NCI-H460 (cell line): ENCODE measurements at places on chromosomes 5 and 9.

- DNase-seq: peak; percentile 79
Observed at GRCh38 chr5:55226027-55226933, 835 bp downstream of the MCIDAS start.

DNA sequence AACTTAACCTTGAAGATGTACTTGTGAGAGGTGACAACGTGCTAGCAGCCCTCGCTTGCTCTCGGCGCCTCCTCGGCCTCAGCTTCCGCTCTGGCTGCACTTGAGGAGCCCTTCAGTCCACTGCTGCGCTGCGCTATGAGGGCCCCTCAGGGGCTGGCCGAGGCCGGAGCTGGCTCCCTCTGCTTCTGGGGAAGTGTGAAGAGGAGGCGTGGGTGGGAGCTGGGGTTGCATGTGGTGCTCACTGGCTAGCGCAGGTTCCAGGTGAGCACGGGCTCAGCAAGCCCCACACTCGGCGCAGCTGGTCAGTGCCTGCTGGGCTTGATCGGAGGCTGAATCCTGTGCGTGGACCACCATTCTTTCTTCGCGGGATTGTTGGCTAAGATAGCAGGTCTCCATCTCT is 166.1 kb downstream of the MRPS30 start:
- DNase-seq: no peak

- DNase-seq: no peak
Observed at GRCh38 chr5:133370036-133370831, 242.1 kb downstream of the FSTL4 start.

- DNase-seq: no peak
Observed at GRCh38 chr9:15867988-15868387, 315.1 kb downstream of the CCDC171 start.

GRCh38 chr5:13339093-13339492 is 605.4 kb downstream of the DNAH5 start:
- no peak for DNase-seq

DNA sequence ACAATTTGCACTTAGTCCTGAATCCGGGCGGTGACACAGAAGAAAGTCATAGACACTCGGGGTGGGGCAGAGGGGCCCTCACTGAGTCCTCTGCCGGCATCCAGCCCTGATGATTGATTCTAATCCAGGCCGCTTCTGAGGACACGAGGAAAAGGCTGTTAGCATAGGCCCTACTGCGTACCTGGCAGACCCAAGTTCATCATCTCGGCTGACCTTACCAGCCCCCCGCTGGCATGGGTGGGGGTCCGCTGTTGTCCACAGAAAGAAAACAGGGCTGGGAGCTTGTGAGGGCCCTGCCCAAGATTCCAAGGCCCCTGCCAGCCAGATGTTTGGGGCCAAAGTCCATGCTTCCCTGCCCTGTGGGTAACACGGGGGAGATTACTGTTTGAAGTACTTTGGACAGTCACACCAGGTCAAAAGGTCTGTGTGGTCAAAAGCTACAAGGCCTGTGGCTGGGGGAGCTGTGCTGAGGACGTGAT is 24.5 kb downstream of the ERGIC1 start:
- DNase-seq: no peak

GRCh38 chr5:133859073-133859472 is 109.4 kb downstream of the C5orf15 start:
- no peak for DNase-seq

- DNase-seq: no peak
Observed at GRCh38 chr5:132753135-132753987, 6.1 kb downstream of the CCNI2 start.

- no peak for DNase-seq
Observed at GRCh38 chr5:61120534-61120933, 41.7 kb downstream of the SMIM15 start.

DNA sequence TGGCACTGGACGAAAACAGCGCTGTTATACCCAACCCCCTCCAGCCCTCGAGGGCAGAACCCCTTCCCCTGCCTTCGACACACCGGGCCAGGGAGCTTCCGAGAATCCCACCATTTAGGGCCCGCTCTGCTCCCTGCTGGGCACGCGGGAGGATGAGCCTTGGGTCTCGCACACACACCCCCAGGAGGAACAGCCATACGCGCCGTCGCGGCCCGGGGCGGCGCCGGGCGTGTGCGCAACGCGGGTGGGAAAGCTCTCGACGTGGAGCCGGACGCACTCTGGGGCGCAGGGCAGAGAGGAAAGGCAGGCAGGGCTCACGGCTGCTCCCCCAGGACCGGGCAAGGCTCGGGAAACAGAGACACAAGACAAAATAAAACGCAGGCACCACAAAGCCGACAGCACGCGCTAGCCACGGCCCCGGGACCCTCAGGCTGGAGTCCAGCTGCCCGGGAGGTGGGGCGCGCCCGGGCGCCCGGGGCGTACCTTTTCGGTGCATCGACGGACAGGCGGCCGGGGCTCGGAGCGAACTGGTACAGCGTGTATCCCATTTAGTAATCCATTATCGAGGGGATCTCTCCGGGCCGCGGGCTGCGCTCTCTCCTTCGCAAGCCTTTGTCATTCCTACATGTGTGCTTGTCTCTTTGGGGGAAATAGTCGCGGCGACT is 789 bp downstream of the SEMA6A start:
- DNase-seq: no peak

DNA sequence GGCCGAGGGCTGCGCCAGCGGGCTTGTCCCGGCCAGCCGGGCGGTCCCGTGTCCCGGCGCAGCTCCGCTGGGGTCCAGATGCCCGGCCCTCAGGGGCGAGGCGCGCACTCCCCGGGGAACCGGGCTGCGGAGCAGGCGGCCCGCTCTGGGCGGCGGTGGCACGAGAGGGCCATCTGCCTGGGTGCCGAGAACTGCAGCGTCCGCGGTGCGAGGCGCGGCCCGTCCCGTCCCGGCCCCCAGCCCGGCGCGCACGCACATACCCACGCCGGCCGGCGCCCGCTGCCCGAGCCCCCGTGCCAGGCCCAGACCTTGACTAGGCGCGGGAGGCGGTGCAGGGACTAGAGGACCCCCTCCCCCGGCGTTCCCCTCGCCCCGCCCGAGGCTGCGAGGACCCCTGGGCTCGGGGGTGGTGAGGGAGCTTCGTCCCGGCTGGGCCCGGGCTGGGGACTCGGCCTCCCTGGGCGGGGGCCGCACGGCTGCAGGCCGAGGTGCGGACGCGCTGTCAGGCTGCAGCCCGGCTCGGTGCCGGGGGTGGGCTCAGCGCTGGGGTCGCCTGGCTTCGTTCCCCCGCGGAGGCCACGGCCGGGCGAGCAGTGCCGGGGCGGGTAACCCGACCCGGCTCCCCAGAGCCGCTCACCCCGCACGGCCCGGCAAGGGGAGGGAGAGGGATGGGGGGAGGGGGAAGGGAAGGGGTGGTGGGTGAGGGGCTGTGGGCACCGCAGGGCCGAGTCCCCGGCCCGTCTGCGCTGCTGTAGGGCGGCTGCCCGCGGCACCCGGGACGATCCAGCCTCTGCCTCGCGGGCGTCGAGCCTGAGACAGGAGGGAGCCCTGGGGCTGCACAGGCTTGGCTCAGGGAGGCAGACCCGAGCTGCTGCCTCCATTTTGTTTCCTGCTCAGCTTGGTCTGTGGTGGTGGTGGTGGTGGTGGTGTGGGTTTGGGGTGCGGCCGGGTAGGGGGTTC is 1.2 kb upstream of the NSD1 start:
- DNase-seq: no peak

GRCh38 chr9:29322240-29322639 is 1749.0 kb upstream of the C9orf72 start:
- DNase-seq: no peak

- DNase-seq: no peak
Observed at GRCh38 chr9:3977614-3978112, 322.2 kb downstream of the GLIS3 start.

DNA sequence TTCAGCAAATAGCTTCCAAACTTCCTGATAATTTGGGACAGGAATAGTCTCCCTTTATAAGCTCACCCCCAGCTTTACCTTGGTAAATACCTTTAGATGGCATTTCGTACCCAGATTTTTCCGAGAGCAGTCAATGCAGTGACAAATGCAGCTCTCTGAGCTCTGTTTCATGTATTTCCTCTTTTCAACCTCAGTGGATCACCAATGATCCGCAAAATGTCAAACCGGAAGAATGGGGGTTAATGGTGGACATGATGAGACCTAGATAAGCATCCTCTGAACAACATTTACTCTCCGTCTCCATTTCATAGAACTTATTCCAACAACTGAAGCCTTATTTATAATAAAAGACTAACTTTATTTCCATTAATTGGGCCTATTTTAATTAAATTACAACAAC is 227.3 kb downstream of the MCTP1 start:
- DNase-seq: no peak

- no peak for DNase-seq
Observed at GRCh38 chr5:153222936-153223335, 267.5 kb upstream of the GRIA1 start.

DNA sequence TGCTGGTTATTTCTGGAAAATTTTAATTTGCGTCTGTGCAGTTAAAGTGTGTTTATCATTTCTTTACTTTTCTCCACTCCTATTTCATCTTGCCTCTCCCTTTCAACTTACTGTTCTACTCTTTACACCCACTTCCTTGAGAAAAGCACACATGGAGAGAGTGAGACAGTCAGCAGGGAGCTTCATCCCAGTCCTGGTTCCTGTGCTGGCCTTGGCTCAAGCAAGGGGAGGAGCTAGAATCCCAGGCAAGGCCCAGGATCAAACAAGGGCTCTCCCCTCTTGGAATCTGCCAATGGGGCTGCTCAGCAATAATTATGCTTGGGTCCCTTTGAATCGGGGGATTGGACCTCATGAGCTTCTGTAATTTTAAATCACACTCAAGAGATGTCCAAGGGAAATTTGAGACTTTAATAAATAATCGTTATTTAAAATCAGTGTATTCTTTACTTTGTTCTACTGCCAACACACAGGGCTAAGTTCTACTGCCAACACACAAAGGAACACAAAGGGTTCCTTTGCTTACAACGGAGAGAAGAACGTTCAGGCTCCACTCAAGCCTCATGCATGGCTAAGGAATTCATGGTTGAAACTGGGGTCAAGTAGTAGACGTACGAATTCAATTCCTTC is 439.3 kb upstream of the DAB2 start:
- DNase-seq: no peak

GRCh38 chr5:176750144-176750543 is 60.2 kb upstream of the UNC5A start:
- DNase-seq: no peak

GRCh38 chr5:173573126-173573960 is 43.1 kb downstream of the BOD1 start:
- DNase-seq: peak; percentile 66

GRCh38 chr5:90054612-90055011 is 354.9 kb downstream of the CETN3 start:
- DNase-seq: no peak

GRCh38 chr5:170581211-170581610 is 77.4 kb downstream of the KCNIP1 start:
- no peak for DNase-seq

DNA sequence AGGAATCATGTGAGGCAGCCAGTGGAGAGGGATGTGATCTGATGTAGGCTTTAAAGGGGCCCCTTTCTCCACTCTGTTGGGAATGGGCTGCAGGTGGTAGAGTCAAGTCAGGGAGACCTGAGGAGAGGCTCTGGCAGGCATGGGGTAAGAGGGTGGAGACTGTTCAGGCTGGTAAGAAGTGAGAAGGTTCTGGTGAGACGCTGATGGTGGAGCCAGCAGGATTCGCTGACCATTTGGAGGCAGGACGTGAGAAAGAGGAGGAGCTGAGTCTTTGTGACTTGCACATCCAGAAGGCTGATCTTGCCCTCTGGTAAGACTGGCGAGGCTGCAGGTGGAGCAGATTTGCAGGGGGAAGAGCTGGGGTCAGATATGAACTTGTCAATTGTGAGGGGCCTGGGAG is 248.0 kb downstream of the NSG2 start:
- no peak for DNase-seq

DNA sequence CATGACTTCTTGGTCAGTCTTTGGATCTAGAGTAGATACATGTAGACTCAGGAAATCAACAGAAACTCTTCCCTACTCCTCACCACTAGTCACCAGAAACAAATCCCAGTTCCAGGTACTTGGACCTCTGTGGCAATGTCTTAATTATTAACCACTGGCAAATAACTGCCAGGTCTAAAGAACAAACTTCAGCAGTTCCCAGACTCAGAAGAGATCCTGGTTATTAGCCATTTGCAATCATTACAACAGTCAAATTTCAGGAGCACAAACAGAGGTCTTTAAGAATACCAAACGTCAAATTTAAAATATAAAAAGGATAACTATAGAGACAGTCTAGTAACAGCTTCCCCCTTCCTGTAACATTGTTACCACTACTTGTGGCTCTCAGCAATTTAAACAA is 10.2 kb downstream of the DIAPH1 start:
- no peak for DNase-seq

GRCh38 chr5:151601391-151601790 is 10.3 kb upstream of the FAT2 start:
- DNase-seq: no peak

GRCh38 chr9:19754921-19755320 is 33.9 kb downstream of the SLC24A2 start:
- no peak for DNase-seq
